ENCODE measurements at places on chromosomes 4 and X.

GRCh38 chr4:36046026-36046425, 198.3 kb downstream of the ARAP2 start:
- DNase-seq, result no peak

- no peak for DNase-seq
Measured at GRCh38 chr4:5660185-5660584, 48.2 kb downstream of the EVC2 start.

DNA sequence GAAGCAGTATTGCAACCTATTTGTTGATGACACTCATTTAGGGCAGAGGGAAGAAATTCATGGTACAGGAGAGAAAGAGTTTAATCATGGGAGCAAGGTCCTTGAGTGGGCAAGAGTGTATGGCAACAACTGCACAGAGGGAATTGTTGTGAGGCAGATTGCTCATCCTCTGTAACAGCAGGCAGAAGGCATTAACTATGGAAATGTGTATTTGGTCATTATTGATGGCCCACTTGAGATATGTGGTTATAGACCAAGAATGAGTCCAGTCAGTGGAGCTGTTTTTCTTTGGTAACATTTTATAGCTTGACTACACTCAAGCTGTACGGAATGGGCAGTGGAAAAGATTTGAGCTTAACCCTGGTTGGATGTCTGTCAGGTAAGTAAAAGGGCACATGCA, 15.9 kb downstream of the PLRG1 start:
- DNase-seq, result no peak

DNA sequence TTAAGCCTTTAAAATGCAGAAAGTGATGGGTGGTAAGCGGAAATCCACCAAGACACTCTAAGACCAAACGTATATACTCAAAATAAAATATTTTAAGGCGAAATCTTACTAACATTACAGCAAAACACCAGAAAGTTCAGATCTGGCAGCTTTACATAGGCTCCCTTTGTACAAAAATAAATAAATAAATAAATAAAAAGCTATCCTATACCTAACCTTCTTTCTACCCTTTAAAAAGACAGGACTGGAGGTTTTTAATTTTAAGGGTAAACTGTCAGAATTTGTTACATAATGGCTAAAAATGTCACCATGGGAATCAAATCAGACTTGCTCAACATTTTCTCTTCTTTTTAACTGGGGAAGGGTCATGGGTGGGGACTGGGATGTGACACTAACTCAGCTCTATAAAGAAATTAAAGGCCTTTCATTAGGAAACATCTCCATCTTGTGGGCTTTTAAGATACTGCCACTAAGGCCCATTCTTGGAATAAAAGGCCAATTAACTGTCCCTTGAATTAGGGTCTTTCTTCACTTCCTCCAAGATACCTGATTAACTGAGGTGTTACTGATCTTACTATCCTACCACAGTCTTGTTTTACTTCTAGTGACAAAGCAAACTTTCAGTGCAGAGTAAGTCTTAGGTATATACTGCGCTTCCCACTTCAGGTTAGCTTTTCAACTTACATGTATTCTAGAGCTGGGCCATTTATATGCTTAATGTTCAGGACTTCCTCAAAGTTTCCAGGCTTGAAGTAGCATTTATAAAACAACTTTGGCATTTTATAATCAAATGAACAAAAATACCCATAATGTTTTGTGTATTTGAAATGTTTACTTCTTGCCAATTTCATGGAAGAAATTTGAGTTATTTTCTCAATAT, 13.3 kb downstream of the HNRNPD start:
- no peak for DNase-seq

DNA sequence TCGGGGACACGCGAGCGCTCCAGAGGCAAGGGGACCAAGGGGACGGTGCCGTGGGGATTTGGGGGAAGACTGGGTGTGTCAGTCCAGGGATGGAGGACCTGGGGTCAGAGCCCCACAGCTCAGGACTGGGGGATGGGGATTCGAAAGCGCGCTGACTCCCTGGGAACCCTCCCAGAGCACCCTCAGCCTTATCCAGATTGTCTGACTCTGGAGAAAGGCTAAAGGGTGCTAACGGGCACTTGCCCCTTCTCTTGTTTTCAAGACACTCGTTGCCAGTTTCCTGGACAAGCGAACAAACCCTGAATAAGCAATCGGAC, 1.1 kb downstream of the DOCK11 start:
- no peak for DNase-seq

DNA sequence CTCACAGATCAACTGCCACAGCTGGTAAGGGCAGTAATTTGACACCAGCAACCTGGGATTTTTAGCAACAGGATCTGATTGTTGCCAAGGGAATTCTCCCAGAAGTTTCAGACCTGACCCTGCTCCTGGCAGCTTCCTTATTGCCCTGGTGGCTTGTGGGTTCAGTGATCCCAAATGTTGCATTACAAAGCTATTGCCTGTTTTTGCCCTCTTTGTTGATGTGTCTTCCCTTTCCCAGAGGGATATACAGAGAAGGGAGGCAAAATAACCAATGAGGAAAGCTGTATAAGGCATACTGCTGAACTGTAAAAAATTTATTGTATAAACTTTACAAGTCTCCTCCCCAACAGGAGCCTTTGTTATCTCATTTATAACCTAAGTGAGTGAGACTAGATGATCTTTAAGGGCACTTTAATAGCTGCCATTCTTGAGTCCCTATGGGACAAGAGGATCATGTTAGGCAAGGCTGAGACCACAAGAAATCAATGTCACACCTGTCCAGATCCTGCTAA, 22.2 kb downstream of the VSIG4 start:
- DNase-seq, result no peak

GRCh38 chr4:7647600-7648543, 213.1 kb upstream of the PSAPL1 start:
- no peak for DNase-seq

DNA sequence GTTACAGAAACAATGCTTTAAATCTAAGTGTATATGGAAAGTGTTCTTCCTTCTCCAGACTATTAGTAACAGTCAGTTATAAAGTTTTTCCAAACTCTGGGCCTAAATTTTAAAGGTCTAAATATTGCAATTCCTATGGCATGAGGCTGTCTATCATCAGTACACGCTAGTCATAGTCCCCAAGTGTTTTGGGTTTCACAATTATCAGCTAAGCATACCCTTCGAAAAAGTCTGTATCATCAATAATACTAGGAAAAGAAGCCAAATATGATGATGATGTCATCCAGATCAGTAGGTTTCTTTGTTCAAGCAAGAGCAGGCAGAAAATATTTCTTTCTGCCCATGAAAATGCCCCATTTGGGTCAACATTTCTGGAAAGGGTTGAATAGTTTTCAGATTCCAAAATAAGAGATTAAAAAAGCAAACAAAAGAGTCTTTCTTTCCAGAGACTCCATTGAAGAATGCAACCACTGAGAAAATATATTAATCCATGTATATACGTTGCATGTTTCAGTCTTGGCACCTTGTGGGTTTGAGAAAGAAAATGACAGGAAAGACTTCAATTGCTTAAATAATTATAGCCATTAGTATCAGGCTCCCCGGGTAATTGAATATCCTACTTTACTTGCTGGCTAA, 173.8 kb downstream of the CAMK2D start:
- DNase-seq, result no peak
